ENCODE measurements at places on chromosomes 5 and 9.

DNA sequence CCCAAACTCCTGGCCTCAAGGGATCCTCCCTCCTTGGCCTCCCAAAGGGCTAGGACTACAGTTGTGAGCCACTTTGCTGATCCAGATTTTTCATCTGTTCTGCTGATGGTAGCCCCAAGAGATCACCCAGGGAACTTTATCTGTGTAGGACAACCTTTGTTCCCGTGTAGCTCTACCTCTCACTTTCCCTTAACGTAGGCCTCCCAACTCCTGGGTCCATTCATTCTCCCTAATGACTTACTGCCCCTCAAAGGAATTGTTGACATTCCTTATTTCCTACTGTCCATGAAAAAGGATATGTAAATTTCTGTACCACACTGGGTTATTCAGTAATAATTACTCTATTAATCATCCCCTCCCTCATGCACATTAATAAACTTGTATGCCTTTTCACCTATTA is 51.0 kb upstream of the PHF24 start:
- DNase-seq, result no peak

- DNase-seq, result peak; percentile 15
These were observed 291.2 kb downstream of the ADAMTS6 start for GRCh38 chr5:65190328-65191053.

DNA sequence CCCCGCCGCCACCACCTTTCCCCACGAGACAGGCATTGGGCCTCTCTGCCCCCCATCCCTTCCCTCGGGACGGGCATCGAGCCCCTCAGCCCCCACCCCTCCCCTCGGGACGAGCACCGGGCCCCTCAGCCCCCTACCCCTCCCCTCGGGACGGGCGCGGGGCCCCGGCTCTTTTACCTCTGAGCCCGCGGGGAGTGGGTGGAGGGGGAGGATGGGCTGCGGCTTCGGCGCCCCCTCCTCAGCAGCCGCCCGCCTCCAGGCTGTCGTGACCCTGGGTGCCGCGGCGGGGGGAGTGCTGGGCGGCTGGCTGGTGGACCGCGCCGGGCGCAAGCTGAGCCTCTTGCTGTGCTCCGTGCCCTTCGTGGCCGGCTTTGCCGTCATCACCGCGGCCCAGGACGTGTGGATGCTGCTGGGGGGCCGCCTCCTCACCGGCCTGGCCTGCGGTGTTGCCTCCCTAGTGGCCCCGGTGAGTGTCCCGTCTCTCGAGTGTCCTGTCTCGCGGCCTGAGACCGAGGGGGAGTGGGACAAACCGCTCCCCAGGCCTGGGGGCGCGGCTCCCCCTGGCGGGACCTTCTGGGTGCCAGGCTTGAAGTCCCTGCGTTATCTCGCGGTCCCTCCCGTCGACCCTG is 791 bp downstream of the SLC2A8 start:
- DNase-seq, result peak; percentile 66

GRCh38 chr5:126494393-126494792 is 71.2 kb downstream of the GRAMD2B start:
- no peak for DNase-seq

- DNase-seq, result no peak
These were observed 243.0 kb downstream of the TMEM167A start for GRCh38 chr5:82834151-82834550.

GRCh38 chr9:99430301-99430700 is 208.2 kb downstream of the SEC61B start:
- no peak for DNase-seq

- DNase-seq, result no peak
These were observed 102.2 kb downstream of the CMYA5 start for GRCh38 chr5:79791843-79792242.

GRCh38 chr5:134445856-134446818 is 34.5 kb upstream of the CDKN2AIPNL start:
- DNase-seq, result no peak

DNA sequence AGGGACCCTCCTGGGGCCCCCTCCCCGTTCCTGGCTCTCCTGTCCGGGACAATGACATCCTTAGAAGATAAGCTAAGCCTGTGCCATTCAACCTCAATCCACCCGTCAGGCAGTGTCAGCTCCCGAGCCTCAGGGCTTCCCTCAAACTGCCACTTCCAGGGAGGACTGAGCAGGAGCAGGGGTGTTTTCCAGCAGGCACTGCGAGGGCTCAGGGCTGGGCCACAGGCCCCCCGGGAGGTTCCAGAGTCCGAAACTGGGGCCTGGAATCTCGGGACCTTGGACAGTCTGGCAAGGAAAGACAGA is 26.2 kb downstream of the LHX3 start:
- no peak for DNase-seq

DNA sequence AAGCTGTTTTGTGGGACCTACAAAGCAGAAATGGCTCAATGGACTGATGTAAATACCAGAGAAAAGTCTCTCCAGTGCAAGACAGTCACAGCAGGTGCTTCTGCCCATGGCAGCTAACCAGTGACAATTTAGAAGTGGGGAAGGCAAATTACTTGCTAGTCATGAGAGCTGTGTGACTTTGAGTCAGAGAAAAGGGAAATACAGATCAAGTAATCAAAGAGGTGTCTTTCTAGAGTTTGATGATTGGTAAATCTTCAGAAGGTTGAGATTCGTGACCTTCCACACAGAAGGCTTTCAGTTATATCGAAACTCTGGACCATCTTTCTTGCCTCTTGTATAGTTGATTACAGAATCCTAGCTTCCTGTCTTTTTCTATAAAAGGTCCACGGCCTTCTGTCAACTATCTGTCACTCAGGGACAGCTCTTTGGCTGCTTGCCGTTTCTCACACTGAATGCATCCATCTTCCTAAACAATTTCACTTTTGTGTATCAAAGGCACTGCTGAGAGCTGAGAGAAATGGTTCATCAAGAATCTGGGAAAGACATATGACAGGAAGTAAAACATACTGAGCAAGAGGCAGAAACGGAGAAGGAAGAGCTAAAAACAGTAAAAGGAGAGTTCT is 993.9 kb upstream of the ACO1 start:
- DNase-seq, result peak; percentile 11

- DNase-seq, result no peak
These were observed 17.1 kb downstream of the SHB start for GRCh38 chr9:38051780-38052546.

DNA sequence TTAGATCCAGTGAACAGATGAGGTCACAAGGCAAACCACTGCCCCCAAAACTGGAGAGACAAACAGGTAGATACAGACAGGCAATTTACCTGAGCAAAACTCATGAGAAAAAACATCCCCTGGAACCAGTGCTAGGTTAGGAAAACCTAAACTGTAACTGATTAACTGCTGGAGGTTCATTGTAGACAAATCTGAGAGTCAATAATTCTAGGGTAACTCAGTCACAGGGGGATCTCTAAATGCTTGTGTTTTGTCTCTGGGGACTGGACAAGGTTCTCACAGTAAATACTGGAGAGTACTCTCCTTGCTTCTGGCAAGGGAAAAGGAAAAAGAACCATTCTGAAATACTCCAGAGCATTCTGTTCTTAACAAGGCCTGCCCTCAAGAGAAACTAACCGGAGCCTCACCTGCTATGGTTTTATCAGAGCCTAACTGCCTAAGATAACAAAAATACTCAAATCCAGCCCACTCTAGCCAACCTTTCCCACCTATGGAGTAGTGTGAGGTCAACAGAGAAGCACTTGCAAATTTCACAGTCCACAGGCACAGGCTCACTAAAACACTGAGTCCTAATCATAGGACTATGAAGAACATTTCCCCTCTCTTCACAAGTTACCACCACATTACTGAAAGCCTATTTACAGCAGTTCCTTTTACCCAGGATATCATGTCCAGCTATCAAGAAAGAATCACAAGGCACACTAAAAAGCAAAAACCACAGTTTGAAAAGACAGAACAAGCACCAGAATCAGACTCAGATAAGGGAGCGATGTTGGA is 139.9 kb upstream of the ACOT12 start:
- no peak for DNase-seq

DNA sequence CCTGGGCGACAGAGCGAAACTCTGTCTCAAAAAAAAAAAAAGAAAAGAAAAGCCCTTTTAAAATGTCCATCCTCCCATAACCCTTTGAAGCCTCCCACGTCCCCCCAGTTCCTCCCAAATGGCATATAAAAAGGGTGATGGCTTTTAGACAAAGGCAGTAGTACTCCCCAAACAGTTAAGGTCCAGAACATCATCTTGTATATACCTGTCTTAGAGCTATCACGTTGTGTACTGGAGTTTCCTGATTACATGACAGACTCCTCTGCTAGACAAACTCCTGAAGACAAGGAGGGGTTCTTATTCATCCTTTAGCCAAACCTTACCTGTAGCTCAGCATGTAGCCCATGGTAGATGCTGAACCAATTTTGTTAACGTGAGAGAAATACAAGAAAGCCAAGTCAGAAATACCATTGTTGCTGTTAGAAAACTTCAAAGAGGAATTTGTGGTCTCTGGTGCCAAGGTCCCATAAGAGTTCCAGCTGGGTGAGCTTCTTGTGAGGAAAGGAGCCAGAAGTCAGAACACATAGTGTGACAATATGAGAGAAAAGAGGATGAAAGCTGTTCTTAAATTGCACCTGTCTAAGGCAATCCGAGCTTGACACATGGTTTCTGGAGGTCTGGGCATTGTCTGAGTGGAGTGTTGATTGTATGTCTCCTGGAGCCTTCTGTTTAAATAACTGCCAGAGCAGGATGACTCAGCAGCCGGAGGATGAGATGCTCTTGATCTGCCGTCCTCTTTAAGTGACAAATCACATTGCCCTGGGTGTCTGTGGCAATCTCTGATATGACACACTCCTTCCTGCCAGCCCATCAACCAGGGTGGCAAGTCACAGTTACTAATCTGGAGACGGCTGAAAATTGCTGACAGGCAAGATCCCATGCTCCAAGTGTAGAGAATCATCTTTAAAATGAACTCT is 69.1 kb downstream of the ARRDC3 start:
- DNase-seq, result peak; percentile 38

DNA sequence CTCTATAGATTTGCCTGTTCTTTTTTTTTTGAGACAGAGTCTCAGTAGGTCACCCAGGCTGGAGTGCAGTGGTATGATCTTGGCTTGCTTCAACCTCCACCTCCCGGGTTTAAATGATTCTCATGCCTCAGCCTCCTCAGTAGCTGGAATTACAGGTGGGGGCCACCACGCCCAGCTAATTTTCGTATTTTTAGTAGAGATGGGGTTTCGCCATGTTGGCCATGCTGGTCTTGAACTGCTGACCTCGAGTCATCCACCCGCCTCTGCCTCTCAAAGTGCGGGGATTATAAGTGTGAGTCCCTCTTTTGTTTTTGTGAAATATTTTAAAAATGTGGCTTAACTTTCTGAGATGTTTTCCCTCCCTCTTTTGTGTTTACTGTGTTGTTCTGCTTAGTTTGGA is 29.2 kb downstream of the HSPA4 start:
- DNase-seq, result no peak

DNA sequence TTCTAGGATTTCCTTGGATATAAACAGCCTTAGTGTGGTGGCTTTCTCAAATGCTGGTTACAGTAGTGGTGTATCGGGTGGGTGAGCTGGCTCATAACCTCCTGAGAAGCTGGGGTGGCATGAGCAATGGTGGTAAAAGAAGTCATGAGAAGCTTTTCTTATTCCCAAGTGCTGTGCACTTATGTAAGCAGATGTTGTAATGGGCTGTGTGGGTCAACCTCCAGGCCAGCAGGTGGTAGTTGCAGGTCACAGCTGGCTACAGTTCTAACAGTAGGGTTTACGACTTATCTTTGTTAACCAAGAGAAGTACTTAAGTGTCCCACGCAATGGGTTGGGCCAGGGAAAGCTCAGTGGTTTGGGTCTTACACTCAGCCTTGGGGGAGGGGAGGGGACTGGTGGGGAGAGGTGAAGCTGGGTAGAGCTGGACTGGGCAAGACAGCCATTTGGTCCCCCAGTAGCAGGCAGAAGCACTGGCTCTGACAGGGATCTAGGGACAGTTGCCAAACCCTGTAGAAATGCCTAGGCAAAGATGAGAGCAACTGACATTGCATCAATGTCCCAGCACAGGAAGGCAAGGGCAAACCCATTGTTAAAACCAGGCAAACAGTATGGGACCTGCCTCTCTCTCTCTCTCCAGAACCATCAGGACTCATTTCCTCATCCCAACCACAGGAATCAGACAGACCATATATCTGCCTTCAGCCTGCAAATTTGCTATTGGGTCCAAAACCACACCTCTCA is 76.8 kb downstream of the RNF130 start:
- no peak for DNase-seq

- no peak for DNase-seq
These were observed 418.5 kb upstream of the MEF2C start for GRCh38 chr5:89301321-89302025.

- DNase-seq, result no peak
These were observed 106.8 kb upstream of the GPBP1 start for GRCh38 chr5:57066924-57067596.

GRCh38 chr9:83473488-83473971 is 64.7 kb downstream of the FRMD3 start:
- no peak for DNase-seq

- DNase-seq, result peak; percentile 38
These were observed 129.4 kb downstream of the C9orf50 start for GRCh38 chr9:129491487-129491855.

DNA sequence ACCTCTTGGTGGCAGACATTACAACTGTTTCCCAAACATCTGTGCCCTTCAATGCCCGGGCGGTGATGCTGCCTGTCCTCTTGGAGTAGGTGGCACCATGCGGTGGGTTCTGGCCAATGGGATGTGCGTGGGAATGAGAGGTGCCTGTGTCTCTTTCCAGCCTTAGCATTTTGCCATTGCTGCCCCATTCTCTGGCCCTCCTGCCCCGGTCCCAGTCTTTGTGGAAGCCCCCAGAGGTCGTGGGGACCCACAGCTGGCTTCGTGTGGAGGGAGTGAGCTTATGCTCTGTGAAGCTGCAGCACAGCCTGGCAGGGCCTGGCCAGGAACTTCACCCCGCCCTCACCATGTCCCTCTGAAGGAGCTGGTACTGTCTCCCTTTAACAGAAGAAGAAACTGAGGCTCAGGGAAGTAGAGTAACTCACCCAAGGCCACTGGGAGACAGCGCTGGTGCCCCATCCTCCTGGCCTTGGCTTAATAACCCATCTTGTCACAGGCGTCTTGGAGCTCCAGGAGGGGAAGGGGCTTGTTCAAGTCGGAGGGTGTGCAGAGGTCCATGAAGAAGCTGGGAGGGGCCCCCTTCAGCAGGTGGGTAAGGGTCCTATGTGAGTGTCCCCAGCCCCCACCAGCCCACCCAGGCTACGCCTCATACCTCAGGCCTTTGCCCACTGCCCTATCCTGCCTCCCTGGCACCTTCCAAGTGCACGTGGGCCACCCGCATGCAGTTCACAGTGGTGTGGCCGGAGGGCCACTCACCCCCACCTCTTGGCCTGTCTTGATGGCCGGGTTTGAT is 173.6 kb downstream of the GAPVD1 start:
- no peak for DNase-seq

- peak; percentile 61 for DNase-seq
These were observed 67.9 kb upstream of the PRR16 start for GRCh38 chr5:120396186-120396585.

DNA sequence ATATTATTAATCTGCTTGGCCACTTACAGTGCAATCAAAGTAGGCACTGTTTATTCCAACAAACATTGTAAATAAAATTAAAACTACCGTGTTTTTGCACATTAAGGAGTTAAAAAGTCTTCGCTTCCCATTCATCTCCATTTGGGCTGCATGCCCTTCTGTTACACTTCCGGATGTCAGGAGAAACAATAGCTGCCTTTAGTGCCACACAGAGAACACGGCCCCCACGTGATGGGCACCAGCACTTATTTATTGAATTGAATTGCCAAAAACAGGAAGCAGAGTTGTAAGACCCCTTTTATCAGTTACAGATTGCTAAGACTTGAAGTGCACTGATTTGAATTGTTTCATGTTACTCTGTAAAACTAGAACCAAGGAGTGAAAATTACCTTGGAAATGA is 80.4 kb downstream of the LHFPL2 start:
- DNase-seq, result no peak

- peak; percentile 36 for DNase-seq
These were observed 95.3 kb downstream of the PRELID2 start for GRCh38 chr5:145739843-145740242.
